ENCODE measurements at places on chromosomes 7 and 10.

DNA sequence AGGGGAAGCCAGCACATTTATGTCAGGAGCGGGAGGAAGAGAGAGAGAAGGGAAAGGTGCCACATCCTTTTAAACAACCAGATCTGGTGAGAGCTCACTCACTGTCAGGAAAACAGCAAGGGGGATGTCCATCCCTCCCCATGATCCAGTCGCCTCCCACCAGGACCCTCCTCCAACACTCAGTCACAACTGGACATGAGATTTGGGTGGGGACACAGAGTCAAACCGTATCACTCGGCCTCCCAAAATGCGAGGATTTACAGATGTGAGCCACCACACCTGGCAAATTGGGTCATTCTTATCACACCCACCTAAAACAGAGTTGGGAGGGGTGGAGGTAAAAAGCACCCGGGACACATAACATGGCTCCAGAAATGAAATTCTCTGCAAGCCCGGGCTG lies 41.0 kb downstream of the CARD11 start:
- DNase-seq, result no peak

DNA sequence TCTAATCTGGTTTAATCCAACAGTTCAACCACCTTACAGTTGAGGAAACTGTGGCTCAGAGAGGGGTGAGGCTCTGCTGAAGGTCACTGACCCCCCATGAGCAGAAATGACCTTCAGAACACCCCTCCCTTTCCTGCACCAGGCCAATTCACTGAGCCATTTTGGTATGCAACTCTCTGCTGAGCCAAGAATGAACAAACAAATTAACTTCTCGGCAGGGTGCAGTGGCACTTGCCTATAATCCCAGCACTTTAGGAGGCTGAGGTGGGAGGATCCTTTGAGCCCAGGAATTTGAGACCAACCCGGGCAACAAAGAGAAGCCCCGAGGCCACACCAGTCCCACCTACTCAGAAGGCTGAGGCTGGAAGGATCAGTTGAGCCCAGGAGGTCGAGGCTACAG lies 29.8 kb downstream of the PDGFA start:
- no peak for DNase-seq

DNA sequence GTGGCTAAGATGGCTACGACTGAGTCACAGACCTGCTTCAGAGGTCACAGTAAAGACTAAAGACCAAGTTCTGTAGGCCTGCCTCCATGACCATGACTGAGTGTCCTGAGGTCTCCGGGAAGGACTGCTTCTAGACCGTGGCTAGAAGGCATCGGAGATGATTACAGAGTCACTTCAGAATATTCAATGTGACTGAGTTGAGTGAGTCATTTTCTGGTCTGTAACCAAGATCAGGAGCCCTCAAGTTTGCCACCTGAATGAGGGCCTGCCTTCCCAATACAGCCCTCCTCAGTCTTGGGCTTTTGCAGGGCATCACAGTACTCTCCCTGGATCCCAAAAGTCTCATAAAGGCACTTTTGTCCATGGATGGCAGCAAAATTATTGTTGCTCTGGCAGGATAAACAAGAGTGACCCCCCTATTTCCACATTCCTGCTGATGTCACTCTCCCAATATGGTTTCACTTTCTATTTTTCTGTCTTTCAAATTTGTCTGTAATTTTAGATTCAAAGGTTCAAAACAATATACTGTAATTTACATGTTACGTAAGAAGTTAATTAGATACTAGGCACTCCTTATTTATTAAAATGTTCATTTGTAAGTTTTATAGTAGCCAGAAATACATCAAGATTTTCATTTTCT lies 47.7 kb upstream of the ZNF92 start:
- DNase-seq, result no peak

GRCh38 chr10:126783806-126784557 lies 113.5 kb upstream of the C10orf90 start:
- DNase-seq, result no peak

DNA sequence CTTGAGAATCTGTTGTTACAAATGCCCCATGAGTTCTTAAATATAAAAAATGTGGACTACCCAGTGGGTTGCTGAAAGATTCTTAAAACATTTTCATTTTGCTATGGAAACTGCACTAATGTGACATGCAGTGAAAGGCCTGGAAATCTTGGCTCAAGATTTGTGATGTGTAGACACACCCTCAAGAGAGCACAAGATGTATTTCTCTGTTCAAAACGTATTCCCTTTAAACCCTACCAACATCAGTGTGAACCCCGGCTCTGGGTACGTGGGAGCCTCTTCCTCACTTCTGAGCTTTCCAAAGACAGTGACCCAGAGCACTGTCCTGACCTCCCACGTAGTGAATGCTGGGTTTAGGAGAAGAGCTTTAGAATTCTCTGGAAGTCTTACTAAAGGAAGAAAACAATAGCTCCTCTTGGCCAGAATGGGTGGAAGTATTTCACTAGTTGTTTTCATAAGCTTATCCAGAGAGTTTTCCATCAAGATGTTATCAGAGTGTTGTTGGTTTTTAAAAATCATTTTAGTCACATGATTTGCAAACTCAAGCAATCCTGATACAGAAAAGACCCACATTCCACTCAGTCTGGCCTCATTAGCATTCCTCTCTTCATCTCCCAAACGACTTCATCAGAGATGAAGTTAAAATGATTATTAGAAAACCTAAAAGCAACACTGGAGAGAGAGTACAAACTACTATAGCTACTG lies 81.5 kb upstream of the AFAP1L2 start:
- no peak for DNase-seq

GRCh38 chr7:24548390-24548789 lies 24.9 kb upstream of the PALS2 start:
- DNase-seq, result no peak

DNA sequence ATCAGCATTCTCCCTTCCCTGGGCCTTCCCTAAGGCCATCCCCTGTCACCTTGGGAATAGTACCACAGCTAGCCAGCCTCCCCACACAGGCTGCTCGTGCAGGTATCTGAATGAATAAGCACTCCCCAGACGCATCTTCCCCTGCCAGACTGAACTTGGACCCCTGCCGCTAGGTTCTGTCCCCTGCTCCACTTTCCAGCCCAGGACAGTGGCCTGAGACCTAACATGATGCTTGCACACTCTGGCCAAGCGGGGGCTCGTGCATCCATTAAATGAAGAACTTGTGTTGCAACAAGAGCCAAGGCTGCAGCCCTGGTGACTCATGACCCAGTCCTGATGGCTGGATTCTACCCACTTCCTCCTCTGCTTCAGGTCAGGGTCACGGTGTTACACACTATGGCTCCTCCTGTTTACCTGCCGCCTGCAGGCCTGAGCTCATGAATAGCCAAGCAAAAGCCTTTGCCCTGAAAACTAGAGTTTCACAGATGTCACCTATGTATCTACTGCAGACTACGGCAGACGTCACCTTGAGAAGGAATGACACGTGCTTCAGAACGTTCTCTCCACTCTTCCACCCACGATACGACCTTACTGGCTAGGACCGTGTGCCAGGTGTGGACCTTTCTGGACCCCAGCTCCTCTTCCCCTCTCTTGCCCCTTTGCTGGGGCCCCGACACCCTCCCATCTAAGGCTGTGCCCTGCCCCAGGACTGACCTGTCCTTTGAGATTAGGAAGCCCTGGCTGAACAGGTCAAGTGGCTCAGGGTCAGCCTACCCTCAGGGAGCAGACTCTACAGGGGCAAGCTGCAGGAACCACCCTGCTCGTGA lies 6.5 kb downstream of the ASB13 start:
- peak; percentile 75 for DNase-seq

DNA sequence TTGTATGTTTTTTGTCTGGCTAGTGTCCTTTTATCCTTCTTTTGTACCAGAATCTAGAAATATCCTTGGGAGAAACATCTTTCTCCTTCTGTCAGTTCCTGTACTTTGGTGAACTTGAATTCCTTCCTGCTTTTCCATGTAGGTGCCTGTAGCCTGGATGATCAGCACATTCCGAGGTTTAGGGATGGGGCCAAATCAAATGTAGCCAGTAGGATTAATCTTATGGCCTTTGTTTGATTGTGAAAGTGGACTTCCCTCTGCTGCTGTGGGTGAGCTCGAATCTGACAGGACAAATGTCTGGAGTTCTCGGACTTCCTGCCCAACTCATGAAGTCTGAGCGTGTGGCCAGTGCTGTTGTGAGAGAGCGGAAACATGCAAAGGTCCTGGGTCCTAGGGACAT lies 33.2 kb upstream of the NAMPT start:
- DNase-seq, result peak; percentile 9

DNA sequence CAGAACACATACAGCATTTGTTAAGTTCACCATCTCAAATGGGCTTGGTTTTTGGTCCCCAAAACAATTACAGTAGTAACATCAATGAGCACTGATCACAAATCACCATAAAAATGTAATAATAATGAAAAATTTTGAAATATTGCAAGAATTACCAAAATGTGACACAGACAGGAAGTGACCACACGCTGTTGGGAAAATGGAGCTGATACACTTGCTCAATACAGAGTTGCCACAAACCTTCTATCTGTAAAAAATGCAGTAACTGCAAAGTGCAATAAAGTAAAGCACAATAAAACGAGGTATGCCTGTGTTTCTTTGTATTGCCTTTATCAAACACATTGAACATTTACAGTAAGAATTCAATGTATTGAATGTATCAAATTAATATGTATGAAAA lies 262.7 kb downstream of the CTNNA3 start:
- DNase-seq, result no peak
